ENCODE measurements at places on chromosomes 1 and 21. TPM values are rescaled to one million over a fixed set of nuclear protein-coding genes. Genes with fewer than 3 reads are reported as not detected.

- no peak for DNase-seq
Measured at GRCh38 chr1:30791868-30792267, 34.3 kb upstream of the LAPTM5 start.

DNA sequence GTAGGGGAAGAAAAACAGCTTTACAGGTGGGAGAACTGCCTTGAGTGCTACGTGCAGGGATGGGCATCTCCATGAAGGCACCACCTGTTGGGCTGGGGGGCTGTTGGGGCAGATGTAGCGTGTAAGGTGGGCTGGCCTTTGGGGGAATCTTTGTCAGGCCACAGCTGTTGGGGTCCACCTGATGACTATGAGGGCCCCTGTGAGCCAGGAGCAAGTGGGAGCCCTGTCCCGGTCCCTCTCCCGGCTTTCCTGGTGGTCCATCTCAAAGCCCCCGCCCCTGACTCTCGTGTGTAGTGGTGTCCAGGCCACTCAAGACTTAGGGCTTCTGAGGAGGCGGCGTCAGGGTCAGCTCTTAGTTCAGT, 13.5 kb downstream of the SLC37A1 start:
- DNase-seq, result no peak

Gene DNM3
- 0.23 TPM for total RNA-seq

Gene ZBED6
- total RNA-seq, result 10.5 TPM

Gene ZSWIM5
- total RNA-seq, result under 0.01 TPM

DNA sequence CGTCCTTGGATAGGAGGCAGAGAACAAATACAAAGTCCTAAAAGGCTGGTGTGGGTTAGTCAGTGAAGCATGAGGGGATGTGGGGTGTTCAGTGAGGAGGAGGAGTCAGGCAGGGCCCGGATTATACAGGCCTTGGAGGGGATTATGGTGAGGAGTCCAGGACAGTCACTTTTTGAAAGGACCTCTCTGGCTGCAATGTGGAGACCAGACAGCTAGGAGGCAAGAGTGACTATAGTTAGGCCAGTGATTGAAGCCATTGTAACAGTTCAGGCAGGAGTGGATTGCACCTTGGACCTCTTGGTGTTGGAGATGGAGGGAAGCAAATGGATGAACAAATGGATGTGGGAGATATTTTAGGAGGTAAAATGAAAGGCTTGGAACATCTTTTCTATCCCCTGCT, 115.8 kb downstream of the C1orf94 start:
- no peak for DNase-seq

- DNase-seq, result peak; percentile 61
Measured at GRCh38 chr1:241918879-241919278, 38.7 kb upstream of the BECN2 start.

Gene C1orf210
- not detected for total RNA-seq

- no peak for DNase-seq
Measured at GRCh38 chr1:246786606-246787238, 62.5 kb downstream of the SCCPDH start.

- no peak for DNase-seq
Measured at GRCh38 chr1:99529002-99529401, 116.9 kb upstream of the PALMD start.

GRCh38 chr1:152089014-152089674, at the start of gene TCHHL1:
Gene TCHHL1 (minus strand): TSS chr1:152089064. CDS start chr1:152088143, 921 bp downstream.
- DNase-seq, result no peak

- DNase-seq, result no peak
Measured at GRCh38 chr21:45836694-45837670, 144.6 kb upstream of the COL6A1 start.

GRCh38 chr1:217620814-217621213, 10.1 kb downstream of the GPATCH2 start:
- no peak for DNase-seq

DNA sequence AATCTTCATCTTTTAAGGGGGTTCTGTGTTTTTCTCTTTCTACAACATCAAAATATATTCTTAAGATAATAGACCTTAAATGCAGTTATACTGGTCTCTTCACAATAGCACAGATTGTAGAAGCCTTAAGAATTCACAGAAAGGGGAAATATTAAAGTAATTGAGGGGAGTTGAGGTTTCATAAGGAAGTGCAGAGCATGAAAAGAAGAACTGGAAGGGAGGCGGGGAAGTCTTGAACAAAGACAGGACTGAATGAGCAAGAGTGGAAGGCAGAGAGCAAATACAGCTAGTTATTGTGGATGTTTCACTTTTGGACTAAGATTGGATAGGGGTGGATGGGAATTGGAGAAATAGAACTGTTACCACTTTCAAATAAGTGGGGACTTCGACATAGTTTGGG, 67.7 kb downstream of the PTGER3 start:
- no peak for DNase-seq

- peak; percentile 76 for DNase-seq
Measured at GRCh38 chr1:21238141-21238800, 52.0 kb downstream of the ECE1 start.

DNA sequence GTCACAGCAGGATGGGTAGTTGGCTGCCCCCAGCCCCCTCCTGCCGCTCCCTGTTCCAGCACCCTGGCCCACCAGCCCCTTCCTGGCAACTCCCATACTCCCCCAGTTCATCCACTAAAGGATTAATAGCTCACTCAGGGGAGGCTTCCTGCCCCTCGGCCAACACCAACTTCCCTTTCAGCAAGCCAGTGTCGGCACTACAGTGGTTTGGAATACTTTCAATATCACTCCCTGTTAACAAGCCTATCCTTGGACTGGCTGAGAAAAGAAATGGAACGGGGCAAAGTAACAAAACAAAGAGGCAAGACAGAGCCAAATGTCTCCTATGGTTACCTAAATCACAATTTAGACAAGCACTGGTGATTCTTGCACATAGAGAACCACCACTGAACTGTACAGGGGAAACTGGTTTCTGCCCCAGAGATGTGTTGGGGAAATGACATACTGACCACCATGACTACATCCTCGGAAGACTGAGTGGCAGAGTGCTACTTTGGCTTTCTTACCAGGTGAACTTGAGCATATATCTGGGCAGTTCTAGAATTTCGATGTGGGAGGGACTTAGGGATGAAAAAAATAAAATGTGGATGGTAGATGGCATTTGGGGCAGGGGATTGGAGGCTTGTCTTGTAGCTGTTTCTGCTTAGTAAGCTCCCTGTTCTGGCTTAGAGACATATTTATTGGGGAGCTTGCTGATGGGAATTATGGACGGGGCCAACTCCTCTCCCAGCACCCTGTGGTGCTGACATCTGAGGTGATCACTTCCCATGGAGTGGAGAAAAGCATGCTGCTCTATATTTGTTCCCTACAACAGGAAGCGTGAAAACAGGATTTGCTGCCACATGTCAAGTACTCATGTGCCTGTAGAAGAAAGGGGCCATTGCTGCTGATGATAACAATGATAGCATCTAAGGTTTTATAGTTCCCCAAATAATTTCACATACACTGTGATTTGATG, 7.1 kb upstream of the CAPN2 start:
- DNase-seq, result peak; percentile 70

DNA sequence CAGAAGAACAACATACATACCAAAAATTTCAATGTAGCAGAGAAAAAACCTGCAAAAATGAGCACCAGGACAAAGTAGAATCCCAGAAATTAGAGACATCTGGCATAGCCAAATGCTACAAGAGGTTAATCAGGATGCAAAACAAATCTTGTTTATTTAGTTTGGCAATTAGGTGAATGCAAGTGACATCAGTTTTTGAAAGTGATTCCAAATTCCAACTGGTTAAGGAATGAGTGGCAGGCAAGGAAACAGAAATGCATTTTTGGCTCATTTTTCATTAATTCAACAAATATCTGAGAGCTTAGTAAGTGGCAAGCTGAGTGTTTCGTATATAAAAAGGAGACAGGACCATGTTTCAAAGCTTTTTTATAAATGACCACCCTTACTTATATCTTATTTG, 21.3 kb downstream of the SCAF4 start:
- peak; percentile 23 for DNase-seq

GRCh38 chr1:114234408-114235124, 80.9 kb upstream of the SYT6 start:
- no peak for DNase-seq

Gene DAB1
- not detected for total RNA-seq

- DNase-seq, result no peak
Measured at GRCh38 chr1:83883979-83884378, 115.0 kb downstream of the TTLL7 start.

GRCh38 chr1:203263496-203263895, 34.0 kb upstream of the CHIT1 start:
- no peak for DNase-seq

Gene TRAPPC3
- 129 TPM for total RNA-seq

- DNase-seq, result no peak
Measured at GRCh38 chr1:183490932-183491331, 18.6 kb downstream of the SMG7 start.

All from LHCN-M2 (cell line).